ENCODE measurements at places on chromosomes 3 and 15.

GRCh38 chr3:64152676-64153466, 72.4 kb downstream of the PRICKLE2 start:
- DNase-seq = no peak

GRCh38 chr3:123757281-123757940, 126.7 kb downstream of the MYLK start:
- no peak for DNase-seq

GRCh38 chr3:125310623-125311081, 64.5 kb downstream of the ZNF148 start:
- no peak for DNase-seq

DNA sequence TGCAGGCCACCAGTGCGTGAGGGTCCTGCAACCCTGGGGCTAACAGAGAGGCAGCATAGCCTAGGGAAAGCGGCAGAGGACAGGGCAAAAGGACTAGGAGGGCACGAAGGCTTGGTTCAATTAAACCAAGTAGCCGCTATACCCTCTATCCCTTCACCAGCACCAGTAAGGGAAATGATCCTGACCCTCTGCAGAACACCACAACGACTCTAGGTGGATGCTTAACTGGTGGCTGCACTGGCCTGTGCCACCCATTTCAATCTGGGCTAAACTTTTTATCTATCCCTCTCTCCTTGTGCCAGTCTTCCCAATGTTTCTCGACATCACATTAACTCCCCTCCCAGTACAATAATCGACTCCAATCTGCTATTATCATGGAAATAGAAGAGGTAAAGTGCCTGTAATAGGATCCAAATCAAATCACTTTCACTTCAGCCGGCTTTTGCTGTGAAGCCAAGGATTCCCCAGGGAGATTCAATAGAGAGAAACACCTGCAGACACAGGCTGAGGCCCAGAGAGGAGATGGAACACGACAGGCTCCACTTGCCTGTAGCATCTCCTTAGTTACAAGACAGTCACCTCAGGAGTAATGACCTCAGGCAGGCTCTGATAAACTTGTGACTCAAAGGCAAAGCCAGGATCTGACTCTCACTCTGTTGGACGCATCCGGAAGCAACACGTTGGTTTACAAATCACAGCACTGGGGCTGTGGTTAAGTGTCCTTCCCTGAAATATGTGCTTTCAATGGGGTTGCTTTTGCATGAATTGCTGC, 791.6 kb upstream of the ARRDC4 start:
- no peak for DNase-seq

- DNase-seq = no peak
These were observed 454.4 kb downstream of the LPP start for GRCh38 chr3:188608401-188608800.

DNA sequence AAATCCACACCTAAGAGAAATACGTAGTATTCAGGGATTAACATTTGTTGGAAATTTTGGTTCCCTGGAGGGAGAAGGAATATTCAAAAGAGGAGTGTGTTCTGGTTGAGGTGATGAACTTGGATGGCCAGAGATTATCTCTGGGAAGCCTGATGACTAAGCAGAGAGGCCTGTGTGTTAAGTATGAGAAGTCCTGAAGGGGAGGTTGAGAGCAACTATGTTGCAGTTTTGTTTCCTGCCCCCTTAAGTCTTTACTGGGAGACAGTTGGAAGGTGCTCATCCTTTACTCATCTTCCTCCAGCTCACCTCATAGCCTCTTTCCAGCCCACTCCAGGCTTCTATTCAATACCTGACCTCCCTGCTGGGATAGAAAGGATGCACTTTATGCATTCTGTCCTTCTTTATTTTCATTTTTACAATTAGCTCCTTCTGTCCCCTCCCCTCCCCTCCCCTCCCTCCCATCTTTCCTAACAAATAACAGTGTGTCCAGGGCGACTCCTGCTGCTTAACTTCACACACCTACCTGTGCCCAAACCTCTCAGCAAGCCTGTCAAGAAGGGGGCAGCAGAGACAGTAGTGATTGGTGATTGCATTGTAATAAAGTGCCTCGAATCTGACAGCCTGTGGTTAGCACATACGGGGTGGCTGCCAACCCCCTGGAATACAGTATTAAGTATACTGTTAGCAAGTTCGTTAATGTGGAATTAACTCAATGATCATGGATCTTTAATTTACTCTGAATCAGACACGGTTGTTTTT, 11.9 kb downstream of the RAP2B start:
- DNase-seq = no peak

DNA sequence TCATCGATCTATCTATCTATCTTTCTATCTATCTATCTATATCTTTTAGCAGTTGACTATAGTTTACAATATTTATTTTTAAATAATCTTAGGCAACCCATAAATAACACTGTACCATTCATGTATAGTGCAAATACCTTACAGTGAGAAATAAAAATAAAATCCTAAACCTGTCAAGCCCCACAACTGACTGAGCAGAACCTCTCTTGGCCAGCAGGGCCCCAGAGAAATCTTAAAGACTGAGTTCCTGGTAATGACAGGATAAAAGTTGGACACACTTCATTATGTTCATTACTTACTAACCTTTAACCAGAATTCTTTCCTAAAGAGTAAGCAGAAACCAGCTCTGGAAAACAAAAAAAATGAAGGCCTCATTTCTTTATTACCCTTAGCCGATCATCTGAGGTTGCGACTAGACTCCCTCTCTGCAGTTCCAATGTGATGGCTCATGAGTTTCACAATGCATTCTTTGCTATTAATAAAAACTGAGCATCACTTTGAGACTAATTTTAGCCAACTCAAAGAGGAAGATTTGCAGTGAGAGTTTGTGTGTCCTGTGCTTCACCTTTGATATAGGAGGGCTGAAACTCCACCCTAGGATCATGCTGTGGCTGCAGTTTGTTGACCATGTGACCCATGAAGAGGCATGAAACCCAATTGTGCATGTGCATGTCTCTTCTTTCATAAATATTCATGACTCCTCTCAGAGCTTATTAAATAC, 1072.0 kb downstream of the NSUN3 start:
- DNase-seq = no peak

- DNase-seq = no peak
These were observed 45.9 kb downstream of the TMEM45A start for GRCh38 chr3:100538339-100538706.

- DNase-seq = no peak
These were observed 85.4 kb downstream of the XXYLT1 start for GRCh38 chr3:195185583-195185982.

DNA sequence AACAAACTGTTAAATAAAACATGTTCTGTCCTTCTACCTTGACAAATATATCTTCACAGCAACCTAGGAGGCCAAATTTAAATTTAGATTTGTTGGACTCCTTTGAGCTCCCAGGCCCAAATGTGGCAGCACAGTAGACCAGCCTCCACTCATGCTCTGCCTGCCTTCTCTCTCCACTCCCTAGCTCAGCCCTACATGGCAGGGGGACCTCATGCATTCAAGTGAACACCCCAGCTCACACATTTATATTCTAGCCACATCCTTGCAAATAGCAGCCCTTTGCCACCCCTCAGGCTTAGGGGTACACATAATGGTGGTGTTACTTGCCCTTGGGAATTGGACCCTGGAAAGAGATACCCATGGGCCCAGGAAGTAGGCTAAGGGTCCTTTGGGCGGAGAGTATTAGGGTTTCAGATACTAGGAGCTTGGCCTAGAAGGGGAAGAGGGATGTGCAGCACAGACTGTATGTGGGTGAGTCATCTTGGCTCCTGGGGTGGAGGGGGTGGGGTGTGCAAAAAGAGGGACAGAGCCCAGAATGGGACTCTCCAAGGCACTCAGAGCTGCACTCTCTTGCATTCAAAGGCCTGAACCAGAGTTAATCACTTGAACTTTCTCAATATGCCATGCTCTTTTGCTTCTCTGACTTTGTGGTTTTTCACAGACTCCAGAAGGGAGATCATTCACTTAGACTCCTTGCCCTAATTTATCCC, 268.4 kb upstream of the ROPN1 start:
- DNase-seq = no peak

DNA sequence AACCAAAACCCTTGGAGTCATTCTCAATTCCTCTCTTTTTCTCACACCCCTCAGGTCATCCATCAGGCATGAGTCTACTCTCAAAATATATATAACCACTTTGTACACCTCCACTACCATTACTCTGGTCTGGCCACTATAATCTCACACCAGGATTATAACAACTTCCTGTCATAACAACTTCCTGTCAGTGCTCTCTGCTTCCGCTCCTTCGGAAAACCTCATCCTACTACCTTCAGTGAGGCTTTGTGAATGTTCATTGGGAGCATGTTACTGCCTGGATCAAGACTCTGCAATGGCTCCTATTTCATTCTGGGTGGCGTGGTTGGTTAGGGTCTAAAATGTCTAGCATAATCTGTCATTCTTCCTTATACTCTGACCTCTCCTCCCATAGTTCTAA, 447.4 kb downstream of the MAGI1 start:
- DNase-seq = no peak

Measured in substantia nigra (tissue), 51 donors.